ENCODE measurements at places on chromosomes 7 and 10.

- no peak for DNase-seq
These were observed 81.5 kb downstream of the LYZL1 start for GRCh38 chr10:29370097-29371092.

DNA sequence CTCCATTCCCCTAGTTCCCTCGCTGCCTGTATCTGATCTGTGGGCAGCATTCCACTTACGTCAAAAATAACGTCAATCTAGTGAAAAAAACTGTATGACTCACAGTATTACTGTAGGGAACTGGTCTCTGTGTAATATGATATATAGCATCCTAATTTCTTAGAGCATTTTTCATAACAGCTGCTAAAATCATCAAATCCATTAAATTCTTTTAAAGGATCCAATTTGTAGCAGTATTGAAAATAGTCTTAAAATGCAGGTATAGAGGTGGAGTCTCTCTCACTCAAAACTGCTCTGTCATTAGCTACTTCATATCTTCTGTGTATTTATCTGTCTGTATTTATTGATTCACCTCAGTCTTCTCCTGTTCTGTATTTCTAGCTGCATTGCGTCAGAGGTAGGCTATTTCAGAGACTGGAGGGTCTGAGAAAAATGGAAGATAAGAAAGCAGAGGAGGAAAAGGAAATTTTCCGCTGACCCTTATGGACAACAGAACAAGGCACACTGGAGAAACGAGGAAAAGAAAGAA is 59.9 kb downstream of the PON1 start:
- no peak for DNase-seq

DNA sequence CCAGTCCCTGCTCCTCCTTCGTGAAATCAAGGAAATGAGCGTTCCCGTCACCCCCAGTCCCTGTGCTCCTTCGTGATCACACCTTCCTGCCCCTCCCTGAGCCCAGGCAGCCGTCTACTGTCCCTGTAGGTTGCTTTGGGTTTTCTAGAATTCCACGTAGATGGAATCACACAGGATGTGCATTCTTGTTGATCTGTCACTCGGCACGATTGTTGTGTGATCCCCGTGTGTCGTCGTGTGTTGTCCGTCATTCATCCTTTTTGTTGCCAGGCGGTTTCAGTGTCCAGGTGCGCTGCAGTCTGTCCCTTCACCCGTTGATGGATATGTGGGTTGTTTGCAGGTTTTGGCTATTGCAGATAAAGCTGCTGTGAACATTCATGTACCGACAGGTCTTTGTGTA is 9.4 kb downstream of the MTG1 start:
- no peak for DNase-seq

DNA sequence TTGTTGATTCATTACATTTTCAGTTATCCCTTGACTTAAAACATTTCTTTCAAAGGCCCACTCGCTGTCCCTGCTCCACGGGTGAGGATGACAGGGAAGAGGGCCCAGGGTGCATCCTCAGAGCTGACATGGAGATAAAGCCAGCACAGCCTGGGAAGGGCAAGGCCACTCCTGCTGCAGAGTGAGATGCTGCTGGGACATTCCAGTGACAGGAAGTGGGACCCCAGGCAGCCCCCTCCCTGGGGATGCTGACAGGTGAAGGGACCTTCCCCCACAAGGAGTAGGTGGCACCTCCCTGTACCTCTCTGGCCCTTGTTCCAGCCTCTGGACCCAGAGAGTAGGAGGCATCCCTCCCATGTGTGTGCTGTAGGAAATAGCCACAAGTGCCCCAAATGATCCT is 97.8 kb upstream of the DDC start:
- DNase-seq = no peak

Measured in stimulated activated CD4-positive, alpha-beta T cell treated with anti-CD3 and anti-CD28 coated beads, Interleukin-1b, Interleukin-23, amount 100 ng/mL, for 4 hours (primary cell).